Esophagus muscularis mucosa (tissue), 4 donors: ENCODE measurements at places on chromosomes 4 and X. TPM values are rescaled to one million over a fixed set of nuclear protein-coding genes. Genes with fewer than 3 reads are reported as not detected.

Gene RAPGEF2
- 60.7 TPM for total RNA-seq

Gene C4orf17
- not detected for total RNA-seq

Gene ZFX
- total RNA-seq, result 75.6 TPM

Gene SPANXA1
- not detected for total RNA-seq

- no peaks in the 10 kb centered on the region for H3K36me3 ChIP-seq
- peak overlapping the region; percentile 78 for H3K27ac ChIP-seq
- peaks cover 54% of the 10 kb centered on the region for H3K4me1 ChIP-seq
These were observed 103.4 kb downstream of the PDE5A start for GRCh38 chr4:119525005-119525749.

- no peak overlapping the region for H3K27ac ChIP-seq
- H3K4me3 ChIP-seq, result no peak overlapping the region
- no peaks in the 10 kb centered on the region for H3K27me3 ChIP-seq
- no peaks in the 10 kb centered on the region for H3K36me3 ChIP-seq
- no peaks in the 10 kb centered on the region for H3K4me1 ChIP-seq
- DNase-seq, result no peak
These were observed 9.5 kb downstream of the EPGN start for GRCh38 chr4:74317616-74318246.
